ENCODE measurements at places on chromosomes 12 and 14.
A peak's percentile ranks its signal among the peaks of the same experiment; 100 is the strongest.

DNA sequence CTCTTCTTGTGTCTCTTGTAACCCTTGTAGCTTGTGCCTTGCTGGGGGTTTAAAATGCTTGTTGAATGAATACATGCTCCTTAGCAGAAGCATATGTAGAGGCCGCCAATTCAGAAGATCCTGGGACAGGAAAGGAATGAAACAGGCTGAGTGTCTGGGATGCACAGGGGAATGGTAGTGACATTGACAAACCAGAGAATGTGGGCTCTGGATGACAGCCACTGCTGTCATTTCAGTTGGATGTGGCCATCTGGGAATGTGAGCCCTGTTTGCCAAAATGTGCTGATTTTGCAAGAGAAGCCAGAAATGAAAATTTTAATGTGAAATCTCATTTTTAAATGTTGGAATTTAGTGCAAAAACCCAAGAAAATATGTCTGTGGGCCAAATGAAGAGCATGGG, 136.8 kb downstream of the DACT1 start:
- DNase-seq: no peak

DNA sequence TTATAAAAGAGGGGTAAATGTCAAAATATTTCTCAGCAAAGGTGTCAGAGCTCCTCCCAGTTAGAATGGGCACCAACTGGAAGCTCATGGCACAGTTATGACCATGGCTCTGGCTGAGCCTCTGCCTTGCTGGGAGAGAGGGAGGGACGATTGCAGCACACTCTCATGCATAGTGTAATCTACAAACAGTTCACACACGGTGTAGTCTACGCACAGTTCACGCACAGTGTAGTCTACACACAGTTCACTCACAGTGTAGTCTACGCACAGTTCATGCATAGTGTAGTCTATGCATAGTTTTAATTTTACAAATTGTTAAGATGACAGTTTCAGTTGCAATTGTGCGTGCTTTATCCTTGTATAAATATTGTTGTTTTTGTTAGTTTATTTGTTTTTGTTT, 1474.6 kb upstream of the TMEM132C start:
- DNase-seq: no peak

- no peak for DNase-seq
These were observed 313.6 kb upstream of the RTL1 start for GRCh38 chr14:101217080-101217463.

- no peak for DNase-seq
These were observed 183.9 kb downstream of the ZFP36L1 start for GRCh38 chr14:68609012-68609411.

GRCh38 chr12:31631023-31631724, 28.3 kb upstream of the ETFBKMT start:
- DNase-seq: no peak

GRCh38 chr14:37172024-37172869, at the start of gene SLC25A21:
Gene SLC25A21 (minus strand): TSS chr14:37172606.
- no peak for DNase-seq

GRCh38 chr12:45223868-45224267, 8.0 kb downstream of the ANO6 start:
- DNase-seq: no peak

DNA sequence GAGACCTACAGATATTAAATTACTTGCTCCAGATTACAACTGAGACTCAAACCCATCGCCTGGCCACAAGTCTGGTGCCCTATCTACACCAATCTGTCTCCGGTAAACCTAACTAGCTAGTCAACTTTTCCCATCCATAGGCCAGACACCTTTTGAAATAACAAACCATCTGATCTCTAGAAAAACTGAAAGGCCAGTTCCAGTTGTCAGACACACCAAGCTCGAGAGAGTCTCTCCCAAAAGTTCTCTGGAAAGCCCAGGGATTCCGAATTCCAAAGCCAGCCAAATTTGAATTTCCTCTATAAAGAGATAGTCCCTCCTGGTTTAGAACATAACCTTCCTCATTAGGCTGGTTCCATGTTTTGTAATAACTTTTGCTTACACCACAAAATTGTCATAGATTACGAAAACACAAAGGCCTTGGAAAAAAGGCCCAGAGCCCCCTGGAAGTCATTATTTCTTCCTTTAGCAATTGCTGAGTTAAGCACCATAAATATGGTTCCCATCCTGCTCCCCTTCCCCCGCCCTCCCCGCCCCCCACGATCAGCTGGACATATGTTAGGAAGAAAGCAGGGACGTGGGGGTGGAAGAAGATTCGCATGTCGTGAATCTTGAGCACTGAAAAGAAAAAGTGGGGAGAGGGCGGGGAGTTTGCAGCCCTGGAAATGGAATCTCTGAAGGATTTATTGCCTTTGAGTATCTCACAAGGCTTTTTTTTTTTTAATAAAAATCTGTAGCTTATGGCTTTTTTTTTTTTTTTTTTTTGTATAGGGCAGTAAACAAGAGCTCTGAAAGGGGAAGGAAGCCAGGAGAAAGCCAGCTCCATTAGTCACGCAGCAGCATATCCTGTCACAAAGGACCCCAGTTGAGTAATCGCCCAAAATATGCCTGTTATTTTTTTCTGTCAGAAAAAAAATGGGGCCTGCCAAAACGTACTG, 110.4 kb downstream of the ZFP36L1 start:
- DNase-seq: peak; percentile 95

DNA sequence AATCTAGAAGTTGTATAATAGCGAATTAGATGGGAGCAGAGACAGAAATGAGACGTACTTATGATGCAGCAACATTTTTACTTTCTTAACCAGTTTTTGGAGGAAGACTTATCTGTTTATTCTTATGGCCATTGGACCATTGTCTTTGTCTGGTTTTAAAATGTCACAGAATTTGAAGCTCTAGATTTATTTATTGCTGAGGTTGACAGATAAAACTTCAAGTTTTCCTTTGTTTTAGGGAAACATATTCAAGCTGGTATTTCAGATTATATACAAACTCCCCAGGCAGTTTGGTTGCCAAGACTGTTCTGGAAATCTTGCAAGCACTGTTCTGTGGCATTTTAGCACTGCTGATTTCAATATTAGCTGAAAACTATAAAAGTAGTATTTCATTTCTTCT, 1021.7 kb downstream of the GALC start:
- DNase-seq: no peak

GRCh38 chr14:47674148-47674542, 1.3 kb downstream of the MDGA2 start:
- no peak for DNase-seq

- no peak for DNase-seq
These were observed 138.2 kb downstream of the NUAK1 start for GRCh38 chr12:106000382-106001104.

DNA sequence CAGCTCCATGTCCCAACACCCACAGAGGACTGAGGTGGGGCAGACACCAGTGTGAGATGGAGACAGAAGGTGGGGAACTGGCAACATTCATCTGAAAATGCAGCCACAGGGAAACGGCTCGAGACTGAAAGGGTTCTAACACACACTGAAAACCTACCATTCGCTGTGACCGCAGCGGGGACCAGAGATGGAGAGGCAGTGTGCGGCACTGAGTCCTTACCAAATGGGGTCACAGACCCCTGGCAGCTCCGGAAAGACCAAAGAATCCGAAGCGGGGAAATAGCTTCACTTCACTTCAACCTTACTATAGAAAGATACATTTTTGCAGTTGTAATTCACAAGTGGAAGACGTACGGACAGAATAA, 9.6 kb downstream of the BAG5 start:
- no peak for DNase-seq

GRCh38 chr12:26378711-26379110, 183.3 kb downstream of the SSPN start:
- no peak for DNase-seq

- DNase-seq: no peak
These were observed 13.8 kb upstream of the METAP2 start for GRCh38 chr12:95460105-95460504.

- no peak for DNase-seq
These were observed 28.3 kb upstream of the PPP2R5C start for GRCh38 chr14:101733211-101733610.

DNA sequence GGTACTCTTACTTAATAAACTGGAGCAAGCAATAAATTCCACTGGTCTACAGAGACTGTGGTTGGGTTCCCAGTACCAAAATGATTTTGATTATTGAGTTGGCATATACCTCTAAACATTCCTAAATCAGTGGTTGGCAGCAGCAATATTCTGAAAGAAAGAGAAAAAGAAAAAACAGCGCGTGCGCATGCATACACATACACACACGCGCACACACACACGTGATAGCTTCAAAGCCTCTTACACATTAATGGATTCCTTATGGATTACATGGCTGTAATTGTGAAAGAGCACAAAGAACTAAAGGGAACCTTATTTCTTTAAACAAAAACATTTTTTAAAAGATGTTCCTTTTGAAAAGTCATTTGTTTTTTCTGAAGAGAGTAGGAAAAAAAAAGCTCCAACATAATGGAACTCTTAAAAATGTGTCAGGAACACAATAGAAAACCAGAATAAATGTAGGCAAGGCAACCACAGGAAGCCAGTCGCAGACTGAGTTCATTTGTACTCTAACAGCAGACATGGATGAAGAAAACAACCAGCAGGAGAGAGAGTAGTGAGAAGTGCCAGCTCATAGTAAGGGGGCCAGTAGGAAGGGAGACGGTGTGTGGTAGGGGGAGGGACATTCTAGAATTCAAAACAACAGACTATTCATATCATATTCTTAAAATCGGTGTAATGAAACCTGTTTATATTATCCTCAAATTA, 80.0 kb downstream of the DRAM1 start:
- no peak for DNase-seq

- DNase-seq: no peak
These were observed 79.3 kb downstream of the IGF1 start for GRCh38 chr12:102401087-102401486.

DNA sequence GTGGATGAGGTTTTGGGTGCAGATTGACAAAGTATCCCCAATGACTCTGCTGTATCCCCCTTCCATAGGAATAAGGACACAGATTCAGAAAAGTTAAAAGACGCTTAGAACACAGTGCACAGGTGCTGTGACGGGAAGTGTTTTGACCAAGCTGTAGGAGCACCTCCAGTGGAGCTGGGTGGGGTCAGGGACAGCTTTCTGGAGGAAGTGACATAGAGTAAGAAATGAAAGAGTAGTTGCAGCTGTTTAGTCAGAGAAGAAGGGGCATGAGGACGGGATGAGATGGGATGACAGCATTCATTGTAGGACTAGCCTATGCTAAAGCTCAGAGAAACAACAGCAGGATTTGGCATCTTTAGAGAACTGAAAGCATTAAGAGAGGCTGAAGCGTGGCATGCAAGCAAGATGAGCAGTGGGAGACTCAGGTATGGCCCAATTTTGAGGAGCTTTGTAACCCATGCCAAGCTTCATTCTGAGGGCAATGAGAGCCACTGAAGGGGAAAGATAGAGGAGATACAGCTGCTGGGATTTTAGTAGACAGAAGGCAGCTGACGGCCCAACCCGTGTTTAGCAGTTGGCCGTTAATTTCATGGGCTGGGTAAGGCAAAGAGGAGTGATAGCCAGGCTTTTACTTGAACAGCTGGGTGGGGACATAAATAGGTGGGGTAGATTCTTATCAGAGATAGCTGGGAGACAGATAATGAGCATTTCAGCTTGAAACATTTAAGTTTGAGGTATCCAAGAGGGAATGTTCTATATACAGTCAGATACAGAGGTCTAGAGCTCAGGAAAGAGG, 131.8 kb upstream of the KRAS start:
- no peak for DNase-seq

GRCh38 chr12:117125767-117126166, 26.6 kb upstream of the TESC start:
- no peak for DNase-seq

GRCh38 chr14:75941030-75941429, 40.8 kb downstream of the TGFB3 start:
- DNase-seq: no peak

- DNase-seq: peak; percentile 52
These were observed 41.2 kb upstream of the CRY1 start for GRCh38 chr12:107134558-107134957.

GRCh38 chr12:49133014-49133413, 1.8 kb upstream of the TUBA1B start:
- no peak for DNase-seq

DNA sequence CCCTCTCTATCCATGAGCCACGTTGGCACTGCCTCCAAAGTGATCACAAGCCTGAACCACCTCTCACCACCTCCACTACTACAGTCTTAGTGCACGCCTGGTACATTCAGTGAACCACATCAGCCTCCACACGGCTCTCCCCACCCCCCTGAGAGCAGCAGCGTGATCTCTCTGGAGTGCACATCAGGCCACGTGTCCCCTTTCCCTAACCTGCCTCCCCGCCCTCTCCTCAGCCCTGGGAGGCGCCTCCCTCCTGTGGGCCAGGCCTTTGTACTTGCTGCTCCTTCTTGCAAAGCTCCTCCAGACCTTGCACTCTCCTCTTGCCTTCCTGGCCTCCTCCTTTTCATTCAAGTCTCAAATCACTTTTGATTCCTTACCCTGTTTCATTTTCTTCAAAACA, 49.8 kb downstream of the SLC6A12 start:
- no peak for DNase-seq

Data from AML-193 (cell line).